Stimulated activated CD8-positive, alpha-beta memory T cell treated with anti-CD3 and anti-CD28 coated beads, Interleukin-2, amount 100 ng/mL, for 1 hour (primary cell): ENCODE measurements at places on chromosomes 13 and 19.

GRCh38 chr13:66534561-66534960 lies 695.6 kb downstream of the PCDH9 start:
- DNase-seq = no peak

GRCh38 chr19:46381756-46382345 lies 31.5 kb downstream of the CCDC8 start:
- no peak for DNase-seq

GRCh38 chr13:72194523-72194922 lies 327.5 kb upstream of the DACH1 start:
- DNase-seq = no peak

DNA sequence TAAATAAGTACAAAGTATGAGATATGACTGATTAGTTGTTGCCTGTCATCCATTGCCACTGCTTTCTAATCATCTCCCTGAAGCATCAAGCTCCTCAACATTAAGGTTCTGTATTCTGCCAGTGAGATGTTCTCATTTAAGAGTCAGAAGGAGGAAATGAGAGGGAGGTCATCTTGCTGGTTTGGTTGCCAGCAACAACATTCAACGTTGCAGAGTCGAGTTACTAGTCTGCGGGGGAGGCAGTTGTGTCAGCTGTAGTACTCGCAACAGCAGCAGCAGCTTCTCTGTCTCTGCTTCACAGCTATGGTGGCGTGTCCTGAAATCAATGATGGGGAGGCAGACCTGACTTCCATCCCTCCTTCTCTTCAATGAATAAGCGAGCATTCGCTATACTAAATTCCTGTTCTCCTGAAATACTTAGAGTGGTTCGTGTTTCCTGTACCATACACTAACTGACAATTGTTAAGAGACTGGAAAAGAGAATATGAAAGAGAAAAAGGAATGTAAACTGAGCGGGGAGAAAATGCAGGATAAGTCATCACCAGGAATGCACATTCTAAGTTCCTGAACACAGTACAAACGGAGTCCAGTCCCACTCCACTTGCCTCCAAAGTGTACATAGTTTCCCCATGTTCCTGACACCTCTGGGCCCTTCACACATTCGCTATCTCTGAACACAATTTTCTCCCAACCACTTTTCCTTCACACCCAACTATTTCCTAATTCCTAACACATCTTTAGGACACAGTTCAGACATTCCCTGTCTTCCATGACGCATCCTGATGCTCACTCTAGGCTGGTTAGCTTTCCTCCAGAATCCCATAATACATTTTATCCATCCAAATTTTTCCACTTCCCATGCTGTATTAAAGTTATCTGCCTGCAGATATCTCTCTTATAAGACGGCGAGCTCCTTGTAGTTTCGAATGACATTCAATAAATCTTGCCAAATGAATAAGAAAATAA lies 263.0 kb downstream of the KLF12 start:
- DNase-seq = no peak

GRCh38 chr19:9065457-9066014 lies 21.3 kb upstream of the OR1M1 start:
- DNase-seq = no peak

GRCh38 chr13:50123515-50123861 lies 108.2 kb downstream of the KCNRG start:
- no peak for DNase-seq

DNA sequence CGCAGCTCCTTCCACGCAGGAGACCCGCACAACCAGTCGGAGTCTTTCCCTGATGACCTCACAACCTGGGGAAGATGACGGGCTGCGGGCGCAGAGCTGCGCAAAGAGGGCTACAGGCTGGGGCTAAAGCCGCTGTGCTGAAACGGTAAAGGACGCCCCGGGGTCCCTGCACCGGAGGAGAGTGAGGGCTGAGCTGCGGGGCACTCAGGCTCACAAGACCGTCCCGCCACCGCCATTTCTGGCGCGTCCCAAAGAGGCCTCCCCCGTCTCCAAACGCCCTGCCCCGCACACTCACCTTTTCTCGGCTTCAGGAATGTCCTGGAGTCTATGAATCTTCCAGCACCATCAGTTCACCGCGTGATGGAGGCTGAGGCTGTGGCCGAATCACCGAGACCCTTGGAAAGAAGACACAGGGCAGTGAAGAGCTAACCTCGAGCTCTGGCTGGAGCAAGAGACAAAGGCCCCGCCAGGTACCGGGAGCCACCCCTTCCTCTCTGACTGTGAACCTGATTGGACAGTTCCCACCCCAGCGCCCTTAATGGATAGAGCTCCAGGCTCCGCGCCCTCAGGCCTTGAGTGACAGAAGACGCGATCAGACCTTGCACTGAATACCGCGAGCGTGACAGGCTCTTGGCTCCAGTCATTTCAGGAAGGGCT lies 41.8 kb upstream of the ZNF429 start:
- no peak for DNase-seq

- no peak for DNase-seq
These were observed 9.4 kb upstream of the SPC24 start for GRCh38 chr19:11164879-11165406.

DNA sequence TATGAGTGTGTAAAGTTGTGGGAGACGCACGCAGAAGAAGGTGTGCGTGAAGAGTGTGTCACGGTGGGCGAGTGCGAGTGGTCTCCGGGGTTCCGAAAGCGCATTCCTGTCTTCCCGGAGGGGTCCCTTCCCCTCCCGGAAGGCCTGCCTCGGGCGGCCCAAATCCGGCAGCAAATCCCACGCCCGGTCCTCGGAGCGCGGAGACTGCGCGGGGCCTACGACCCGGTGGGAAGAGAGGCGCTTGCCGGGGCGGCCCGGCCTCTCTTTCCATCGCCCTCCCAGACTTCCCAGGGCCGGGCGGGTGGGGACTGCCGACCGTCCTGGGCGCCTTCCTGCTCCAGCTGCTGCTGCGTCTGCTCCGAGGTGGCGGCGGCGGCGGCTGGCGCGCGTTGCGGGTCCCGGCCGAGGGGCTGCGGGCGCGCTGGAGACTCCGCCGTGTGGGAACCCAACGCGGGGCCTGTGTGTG lies 2.1 kb downstream of the ZIC5 start:
- DNase-seq = no peak

GRCh38 chr13:110471833-110472162 lies 89.7 kb downstream of the RAB20 start:
- no peak for DNase-seq

DNA sequence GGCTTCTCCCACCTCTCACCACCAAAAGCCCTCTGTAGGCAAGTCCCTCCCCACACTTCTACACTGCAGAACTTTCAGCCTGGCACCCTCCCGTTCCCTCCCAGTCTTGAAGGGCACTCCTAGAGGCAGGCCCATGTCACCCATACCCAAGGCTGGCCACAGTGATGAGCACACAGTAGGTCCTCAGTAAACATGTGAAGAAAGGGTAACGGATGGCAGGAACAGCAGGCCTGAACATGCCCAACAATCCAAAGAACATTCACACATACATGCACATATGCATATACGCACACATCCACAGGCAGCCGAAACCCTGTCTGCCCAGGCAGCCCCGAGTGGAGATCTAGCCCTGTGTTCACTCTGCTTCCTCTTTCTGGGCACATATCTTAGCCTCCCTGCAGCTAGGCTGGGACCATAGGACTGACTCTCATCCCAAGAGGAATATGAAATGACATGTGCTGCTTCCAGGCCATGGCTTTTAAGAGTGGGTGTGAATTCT lies 55.2 kb downstream of the CEBPG start:
- DNase-seq = no peak

GRCh38 chr19:9863759-9864158 lies 28.6 kb downstream of the PIN1 start:
- DNase-seq = no peak
